Lower lobe of right lung (tissue), 2 donors: ENCODE measurements at places on chromosomes 6 and 20. TPM values are rescaled to one million over a fixed set of nuclear protein-coding genes. Genes with fewer than 3 reads are reported as not detected.

GRCh38 chr6:118207947-118208346 is 300.9 kb downstream of the SLC35F1 start:
- H3K36me3 ChIP-seq: no peaks in the 10 kb centered on the region
- no peaks in the 10 kb centered on the region for H3K4me1 ChIP-seq
- DNase-seq: no peak
- H3K4me3 ChIP-seq: no peak overlapping the region
- no peaks in the 10 kb centered on the region for H3K27me3 ChIP-seq
- no peak overlapping the region for H3K27ac ChIP-seq

The BMP5 gene
- total RNA-seq: 13.3 TPM

The HLA-DPB1 gene
- total RNA-seq: 483 TPM

DNA sequence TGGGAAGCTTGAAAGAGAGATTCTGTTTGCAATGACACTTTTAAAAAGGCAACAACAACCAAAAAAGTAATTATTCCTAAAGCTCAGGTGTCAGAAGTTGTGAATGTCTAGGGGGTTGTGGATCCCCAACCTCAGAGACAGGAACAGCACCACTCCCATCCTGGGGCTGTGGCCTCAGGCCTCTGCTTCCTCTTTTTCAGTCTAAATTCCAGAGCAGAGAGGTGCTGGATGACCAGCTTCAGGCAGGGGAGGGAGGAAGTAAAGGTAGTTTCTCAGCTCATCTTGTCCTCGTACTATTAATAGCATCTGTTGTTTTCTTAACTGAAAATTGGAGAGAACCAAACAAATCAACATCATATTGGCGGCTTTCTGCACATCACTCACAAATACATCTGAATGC is 8.3 kb downstream of the NT5E start:
- H3K36me3 ChIP-seq: no peaks in the 10 kb centered on the region
- no peak for DNase-seq
- H3K4me1 ChIP-seq: peaks cover 27% of the 10 kb centered on the region
- H3K27ac ChIP-seq: no peak overlapping the region

- DNase-seq: no peak
- no peak overlapping the region for H3K4me3 ChIP-seq
- H3K27ac ChIP-seq: no peak overlapping the region
- H3K36me3 ChIP-seq: no peaks in the 10 kb centered on the region
- no peaks in the 10 kb centered on the region for H3K27me3 ChIP-seq
These were observed 293.1 kb upstream of the KCNQ5 start for GRCh38 chr6:72328775-72329174.

DNA sequence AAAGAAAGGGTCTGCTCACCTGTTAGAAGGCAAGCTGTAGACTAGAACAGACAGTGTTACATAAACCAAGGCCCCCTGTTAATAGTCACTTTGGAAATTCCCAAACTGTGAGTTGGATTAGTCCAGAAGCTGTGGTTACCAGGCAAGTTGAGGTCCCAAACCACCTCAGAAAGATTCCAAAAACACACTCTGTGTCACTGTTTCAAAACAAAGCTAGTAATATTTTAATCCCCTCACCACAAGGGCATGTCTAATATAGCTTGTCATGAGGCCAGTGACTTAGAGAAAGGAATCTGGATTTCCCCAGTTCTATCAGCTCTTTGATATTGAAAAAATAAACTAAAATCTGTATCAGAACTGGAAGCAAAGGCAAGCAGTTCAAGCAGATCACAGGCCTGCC is 244.6 kb downstream of the HAO1 start:
- H3K27me3 ChIP-seq: no peaks in the 10 kb centered on the region
- no peak overlapping the region for H3K27ac ChIP-seq
- DNase-seq: no peak
- no peaks in the 10 kb centered on the region for H3K36me3 ChIP-seq
- no peaks in the 10 kb centered on the region for H3K4me1 ChIP-seq

The KCNQ2 gene
- not detected for total RNA-seq

GRCh38 chr6:168120390-168121302 is 41.6 kb upstream of the FRMD1 start:
- DNase-seq: no peak
- no peak overlapping the region for H3K27ac ChIP-seq
- no peaks in the 10 kb centered on the region for H3K27me3 ChIP-seq
- H3K4me1 ChIP-seq: no peaks in the 10 kb centered on the region
- no peak overlapping the region for H3K4me3 ChIP-seq
- no peaks in the 10 kb centered on the region for H3K36me3 ChIP-seq

DNA sequence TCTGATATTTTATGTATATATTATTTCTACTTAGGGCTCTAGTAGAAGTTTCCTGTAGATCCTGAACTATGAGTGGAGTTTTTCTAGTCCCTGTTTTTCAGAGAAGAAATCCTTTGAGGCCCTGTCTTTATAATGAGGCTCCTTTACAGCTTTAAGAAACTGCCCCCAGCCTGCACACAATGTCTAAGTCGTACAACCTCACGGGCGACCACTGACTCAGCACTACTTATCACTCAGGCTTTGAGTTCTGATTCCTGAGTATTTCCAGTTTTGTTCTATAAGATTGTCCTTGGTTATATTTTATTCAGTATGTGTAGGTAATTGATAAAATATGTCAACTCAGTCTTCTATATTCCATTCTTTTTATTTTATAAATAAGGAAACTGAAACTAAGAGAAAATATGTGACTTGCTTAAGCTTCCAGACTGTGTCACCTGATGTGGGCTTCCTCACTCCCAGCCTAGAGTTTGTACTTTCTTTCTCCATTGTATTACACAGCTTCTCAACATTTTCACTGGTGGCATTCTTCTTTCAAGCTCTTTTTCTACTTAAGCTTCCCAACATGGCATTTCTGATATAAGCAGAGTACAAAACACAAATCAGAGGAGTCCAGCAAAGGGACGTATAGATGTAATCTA is 167.0 kb downstream of the TBX18 start:
- no peak overlapping the region for H3K27ac ChIP-seq
- H3K4me1 ChIP-seq: no peaks in the 10 kb centered on the region
- H3K27me3 ChIP-seq: no peaks in the 10 kb centered on the region
- DNase-seq: no peak
- no peaks in the 10 kb centered on the region for H3K36me3 ChIP-seq

GRCh38 chr6:85561750-85562357 is 31.8 kb downstream of the SNX14 start:
- no peak for DNase-seq
- peaks cover 44% of the 10 kb centered on the region for H3K36me3 ChIP-seq
- H3K27me3 ChIP-seq: no peaks in the 10 kb centered on the region

The SIRPG gene
- 0.97 TPM for total RNA-seq

The COL9A3 gene
- total RNA-seq: 0.89 TPM

The PREX1 gene
- 78.2 TPM for total RNA-seq

The CCR6 gene
- total RNA-seq: 0.83 TPM

GRCh38 chr6:128483472-128484135 is 36.8 kb downstream of the PTPRK start:
- H3K4me3 ChIP-seq: no peak overlapping the region
- H3K27ac ChIP-seq: peak overlapping the region; percentile 5
- DNase-seq: no peak
- H3K4me1 ChIP-seq: peaks cover 10% of the 10 kb centered on the region
- H3K27me3 ChIP-seq: no peaks in the 10 kb centered on the region

GRCh38 chr6:122930252-122931180 is 65.5 kb upstream of the CLVS2 start:
- no peaks in the 10 kb centered on the region for H3K27me3 ChIP-seq
- H3K4me3 ChIP-seq: no peak overlapping the region
- no peaks in the 10 kb centered on the region for H3K4me1 ChIP-seq
- DNase-seq: no peak
- H3K36me3 ChIP-seq: no peaks in the 10 kb centered on the region

- no peaks in the 10 kb centered on the region for H3K36me3 ChIP-seq
- DNase-seq: no peak
- no peak overlapping the region for H3K4me3 ChIP-seq
- H3K27ac ChIP-seq: no peak overlapping the region
- no peaks in the 10 kb centered on the region for H3K27me3 ChIP-seq
These were observed 398.3 kb downstream of the LAMA2 start for GRCh38 chr6:129281168-129281796.

DNA sequence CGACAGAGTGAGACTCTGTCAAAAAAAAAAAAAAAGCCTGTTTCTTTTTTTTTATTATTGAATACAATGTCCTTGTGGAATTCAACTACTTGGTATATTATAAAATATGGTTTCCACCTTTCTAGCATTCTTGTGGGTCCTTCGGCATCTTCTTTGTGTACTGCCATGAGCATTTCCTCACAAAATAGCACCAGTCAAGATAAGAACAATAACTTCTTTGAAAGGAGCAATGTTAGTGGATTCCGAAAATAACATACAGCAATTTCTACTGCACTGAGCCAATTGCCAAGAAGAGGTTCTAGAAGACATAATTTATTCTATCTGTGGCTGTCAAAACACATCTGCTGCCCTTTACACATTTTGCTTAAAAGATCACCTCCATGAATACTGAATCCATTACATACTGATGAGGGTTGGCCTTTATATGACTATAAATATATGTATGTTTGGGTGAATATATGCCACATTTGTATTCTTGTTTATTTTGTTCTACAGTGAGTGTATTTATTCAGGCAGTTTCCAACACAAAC is 19.1 kb upstream of the SPTLC3 start:
- H3K36me3 ChIP-seq: no peaks in the 10 kb centered on the region
- DNase-seq: no peak
- H3K27me3 ChIP-seq: no peaks in the 10 kb centered on the region

The SAMD3 gene
- 5.5 TPM for total RNA-seq

DNA sequence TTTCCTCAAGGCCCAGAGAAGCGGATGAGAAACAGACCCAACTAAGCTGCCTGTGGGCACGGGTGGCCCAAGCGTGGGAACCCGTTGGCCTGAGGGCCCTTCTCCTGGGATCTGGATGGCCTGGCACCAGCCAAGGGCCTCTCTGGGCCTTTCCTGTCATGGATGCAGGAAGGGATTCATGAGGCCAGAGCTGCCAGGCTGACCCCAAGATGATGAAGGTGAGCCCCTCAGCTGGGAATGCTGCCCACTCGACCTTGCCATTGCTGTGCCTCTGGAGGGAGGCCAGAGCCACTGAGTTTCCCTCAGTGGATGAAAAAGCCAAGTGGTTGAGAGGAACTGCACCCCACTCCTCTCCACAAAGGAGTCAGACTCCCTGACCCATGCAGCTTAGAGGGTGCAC is 171.2 kb downstream of the VEGFA start:
- no peak overlapping the region for H3K27ac ChIP-seq
- no peak for DNase-seq
- no peaks in the 10 kb centered on the region for H3K27me3 ChIP-seq
- no peaks in the 10 kb centered on the region for H3K36me3 ChIP-seq
- no peaks in the 10 kb centered on the region for H3K4me1 ChIP-seq

The BMP2 gene
- 12.4 TPM for total RNA-seq

DNA sequence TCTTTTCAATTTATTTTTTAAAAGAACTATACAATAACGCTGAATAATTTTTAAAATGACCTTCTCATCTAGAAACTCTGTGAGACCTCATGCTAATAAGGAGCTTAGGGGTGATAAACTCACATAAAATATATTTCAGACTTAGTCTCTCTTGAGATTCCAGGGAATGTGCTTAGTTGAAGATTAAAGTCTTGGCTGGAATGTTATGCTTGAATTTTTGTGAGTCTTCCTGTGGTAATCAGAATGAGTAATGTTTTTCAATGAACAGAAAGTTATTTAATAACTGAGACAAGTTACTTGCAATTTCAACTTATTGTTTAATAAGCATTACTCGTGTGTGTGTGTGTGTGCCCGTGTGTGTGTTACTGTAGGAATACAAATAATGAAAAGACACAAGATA is 379.9 kb upstream of the EPHA7 start:
- H3K27me3 ChIP-seq: no peaks in the 10 kb centered on the region
- no peaks in the 10 kb centered on the region for H3K4me1 ChIP-seq
- no peak overlapping the region for H3K27ac ChIP-seq
- DNase-seq: no peak

DNA sequence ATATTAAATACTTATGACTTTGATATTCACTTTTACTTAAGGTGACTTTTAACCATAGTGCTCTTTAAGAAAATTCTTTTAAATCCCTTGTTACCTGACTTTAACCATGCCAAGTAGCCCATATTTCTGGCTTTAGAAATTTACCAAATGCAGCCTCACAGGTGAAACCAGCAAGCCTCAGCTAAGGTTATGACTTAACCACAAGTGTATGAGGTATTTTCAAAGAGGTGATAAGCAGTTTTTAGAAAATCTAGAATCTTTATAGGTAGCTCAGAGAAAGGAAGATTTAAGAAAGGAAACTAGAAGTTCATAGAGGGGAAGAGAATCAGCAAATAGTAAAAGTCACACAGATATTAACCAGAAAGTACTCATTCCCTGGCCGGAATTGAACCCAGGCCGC is 661.9 kb upstream of the GJE1 start:
- no peak overlapping the region for H3K27ac ChIP-seq
- no peaks in the 10 kb centered on the region for H3K4me1 ChIP-seq
- no peak overlapping the region for H3K4me3 ChIP-seq
- no peak for DNase-seq
- H3K36me3 ChIP-seq: no peaks in the 10 kb centered on the region
- H3K27me3 ChIP-seq: no peaks in the 10 kb centered on the region

DNA sequence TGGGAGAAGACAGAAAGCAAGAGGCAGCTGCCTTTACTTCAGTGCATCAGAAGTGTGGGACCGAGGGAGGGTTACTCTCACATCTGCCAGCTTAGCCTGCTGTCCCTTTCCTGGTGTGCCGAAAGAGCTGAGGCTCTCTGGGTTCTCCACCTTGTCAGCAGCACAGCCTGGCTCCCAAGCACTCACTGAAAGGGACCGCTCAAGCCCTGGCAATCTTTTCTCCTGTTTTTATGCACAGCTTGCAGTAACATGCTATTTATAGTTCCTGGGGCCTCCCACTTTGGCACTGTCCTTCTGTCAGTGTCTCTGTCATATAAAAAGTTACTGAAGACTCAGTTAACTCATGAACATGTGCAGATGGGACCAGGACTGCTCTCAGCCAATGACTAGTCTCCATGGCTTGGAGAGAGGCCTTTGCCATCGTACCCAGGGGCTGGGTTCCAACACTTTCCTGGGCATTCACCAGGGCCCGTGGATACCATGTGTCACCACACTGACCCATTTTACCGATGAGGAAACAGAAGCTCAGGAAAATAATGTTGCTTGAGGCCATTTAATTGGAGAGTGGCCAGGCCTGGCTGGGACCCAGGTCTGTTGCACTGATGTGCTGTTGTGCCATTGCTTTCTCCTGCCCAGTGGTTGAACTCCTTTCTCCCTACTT is 46.2 kb downstream of the PANK2 start:
- no peaks in the 10 kb centered on the region for H3K27me3 ChIP-seq
- no peak for DNase-seq
- peaks cover 5% of the 10 kb centered on the region for H3K36me3 ChIP-seq
- H3K27ac ChIP-seq: peak overlapping the region; percentile 15
- peaks cover 48% of the 10 kb centered on the region for H3K4me1 ChIP-seq

The OR2J3 gene
- not detected for total RNA-seq
